SK-N-DZ (cell line): ENCODE measurements at places on chromosomes 12 and 14.

- peak; percentile 40 for DNase-seq
Observed at GRCh38 chr12:116955382-116956021, 44.8 kb downstream of the FBXW8 start.

DNA sequence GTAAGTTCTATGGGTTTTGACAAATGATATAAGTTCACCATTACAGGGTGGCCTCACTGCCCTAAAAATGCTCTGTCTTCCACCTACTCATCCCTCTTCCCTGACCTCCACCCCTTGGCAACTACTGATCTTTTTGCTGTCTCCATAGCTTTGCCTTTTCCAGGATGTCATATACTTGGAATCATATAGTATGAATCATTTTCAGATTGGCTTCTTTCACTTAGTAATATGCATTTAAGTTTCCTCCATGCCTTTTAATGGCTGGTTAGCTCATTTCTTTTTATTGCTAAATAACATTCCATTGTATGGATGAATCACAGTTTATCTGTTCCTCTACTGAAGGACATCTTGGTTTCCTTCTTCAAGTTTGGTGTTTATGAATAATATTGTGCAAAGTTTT is 14.0 kb upstream of the PEX5 start:
- DNase-seq, result no peak

DNA sequence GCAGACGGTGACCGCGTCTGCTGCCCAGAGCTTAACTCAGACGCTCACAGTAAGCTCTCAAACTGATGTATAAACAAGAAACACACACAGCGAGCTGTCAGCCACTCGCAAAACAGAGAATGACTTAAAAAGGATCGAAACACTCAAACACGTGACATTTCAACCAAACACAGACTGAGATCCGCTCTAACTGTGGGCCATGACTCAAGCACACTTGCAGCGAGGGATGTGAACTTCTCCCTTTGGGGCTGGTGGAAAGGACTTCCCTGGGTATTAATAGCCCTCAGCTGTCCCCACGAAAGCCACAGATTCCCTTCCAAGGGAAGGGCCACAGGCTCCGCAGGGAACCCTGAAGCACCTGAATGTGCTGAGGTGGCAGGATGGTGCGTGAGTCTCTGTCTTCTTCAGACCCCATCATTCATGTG is 29.1 kb downstream of the CCDC88C start:
- no peak for DNase-seq

DNA sequence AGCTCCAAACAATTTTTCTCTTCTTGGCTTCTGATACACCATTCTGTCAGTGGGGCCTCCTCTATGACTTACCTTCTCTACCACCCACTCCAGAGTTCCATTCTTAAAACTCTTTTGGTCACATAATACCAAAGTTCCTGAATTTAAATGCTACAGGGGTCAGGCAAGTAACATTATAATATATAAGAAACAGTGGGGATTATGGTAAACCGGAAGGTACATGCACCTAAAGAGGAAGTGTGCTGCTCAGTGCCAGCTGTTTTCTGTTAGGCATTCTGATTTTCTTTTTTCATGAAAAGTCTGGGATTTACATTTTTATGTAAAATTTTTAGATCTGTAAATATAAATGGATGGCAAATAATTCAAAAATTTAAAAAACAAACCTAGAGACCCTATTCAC is 39.9 kb downstream of the SOS2 start:
- no peak for DNase-seq

DNA sequence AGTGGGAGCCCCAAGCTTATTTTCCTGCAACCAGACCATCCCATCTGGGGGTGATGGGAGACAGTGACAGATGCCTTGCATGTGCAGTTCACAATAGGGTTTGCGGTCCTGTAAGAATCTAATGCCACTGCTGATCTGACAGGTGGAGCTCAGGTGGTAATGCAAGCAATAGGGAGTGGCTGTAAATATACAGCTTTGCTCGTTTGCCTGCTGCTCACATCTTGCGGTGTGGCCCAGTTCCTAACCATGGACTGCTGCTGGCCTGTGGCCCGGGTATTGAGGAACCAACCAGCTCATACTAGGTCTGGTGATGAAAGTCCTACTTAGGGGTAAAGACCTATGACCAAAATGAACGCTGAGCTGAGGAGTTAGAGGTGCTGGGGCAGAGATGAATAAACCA is 36.1 kb upstream of the CCDC88C start:
- no peak for DNase-seq

DNA sequence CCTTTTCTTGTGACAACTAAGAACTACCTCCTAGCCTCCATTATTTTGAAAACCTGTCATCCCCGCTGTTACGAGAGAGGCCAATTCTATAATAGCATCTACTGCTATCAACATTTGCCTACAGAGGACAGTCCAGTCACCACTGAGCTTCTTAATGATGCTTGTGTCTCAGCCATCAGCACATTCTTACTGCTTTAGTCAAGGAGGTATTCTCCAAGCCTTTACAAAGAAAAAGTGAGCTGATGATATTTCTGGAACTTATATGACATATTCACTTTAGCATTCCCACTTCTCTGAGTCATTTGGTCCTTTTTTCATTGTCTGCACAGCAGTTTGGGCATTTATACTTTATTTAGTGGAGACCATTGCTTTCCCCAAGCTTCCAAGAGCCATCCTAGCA is 497.7 kb upstream of the RPL10L start:
- no peak for DNase-seq

DNA sequence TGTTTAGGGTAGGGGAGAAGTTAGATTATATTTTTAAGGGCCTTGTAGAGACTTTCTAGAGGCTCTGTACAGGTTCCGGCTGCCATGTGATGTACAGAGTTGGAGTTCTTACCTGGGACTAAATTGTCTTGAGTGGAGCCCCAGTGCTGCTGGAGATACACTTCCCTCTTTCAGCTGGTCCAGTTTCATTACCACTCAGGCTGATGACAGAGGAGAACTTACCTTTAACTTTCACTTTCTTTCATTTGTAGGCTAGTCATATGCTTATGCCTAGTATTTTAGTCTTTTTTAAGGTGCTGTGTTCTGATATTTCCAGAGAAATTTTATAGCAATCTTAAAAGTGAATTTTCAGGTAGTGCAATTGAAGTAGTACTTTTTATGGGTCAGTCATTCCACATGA is 117.3 kb downstream of the ERC1 start:
- DNase-seq, result no peak

DNA sequence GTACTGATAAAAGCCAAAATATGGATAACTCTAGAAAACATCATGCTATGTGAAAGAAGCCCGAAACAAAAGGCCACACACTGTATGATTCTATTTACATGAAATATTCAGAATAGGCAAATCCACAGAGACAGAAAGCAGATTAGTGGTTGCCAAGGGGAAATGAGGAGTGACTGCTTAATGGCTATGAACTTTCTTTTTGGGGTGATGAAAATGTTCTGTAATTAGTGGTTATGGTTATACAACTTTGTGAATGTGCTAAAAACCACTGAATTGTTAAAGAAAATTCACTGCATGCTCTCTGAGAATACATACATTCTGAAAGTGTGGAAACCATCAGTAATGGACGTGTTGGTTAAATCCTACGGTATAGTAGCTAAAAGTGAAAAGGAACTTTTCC is 39.9 kb upstream of the STON2 start:
- DNase-seq, result no peak

- DNase-seq, result no peak
Observed at GRCh38 chr12:123989168-123989567, 16.2 kb downstream of the ZNF664 start.

DNA sequence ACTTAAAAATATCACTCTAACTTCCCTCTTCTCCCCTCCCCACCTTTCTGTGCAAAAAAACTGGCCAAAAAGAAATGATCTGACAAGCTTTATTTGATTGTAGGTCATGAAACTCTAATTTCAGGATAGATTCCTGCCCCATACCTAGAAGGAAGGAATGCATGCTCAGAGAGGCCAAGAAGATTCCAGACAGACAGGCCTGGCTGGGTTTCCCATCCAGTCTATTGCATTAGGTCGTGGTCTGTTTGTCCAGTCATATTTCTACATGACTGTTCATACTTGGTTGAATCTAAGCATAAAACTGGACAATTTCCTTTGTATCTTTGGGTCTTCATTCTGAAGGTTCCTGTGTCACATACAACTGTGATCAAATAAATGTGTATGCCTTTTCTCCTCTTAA is 20.0 kb upstream of the SLC15A5 start:
- no peak for DNase-seq

GRCh38 chr12:76883811-76884210 is 5.0 kb upstream of the CSRP2 start:
- DNase-seq, result no peak

DNA sequence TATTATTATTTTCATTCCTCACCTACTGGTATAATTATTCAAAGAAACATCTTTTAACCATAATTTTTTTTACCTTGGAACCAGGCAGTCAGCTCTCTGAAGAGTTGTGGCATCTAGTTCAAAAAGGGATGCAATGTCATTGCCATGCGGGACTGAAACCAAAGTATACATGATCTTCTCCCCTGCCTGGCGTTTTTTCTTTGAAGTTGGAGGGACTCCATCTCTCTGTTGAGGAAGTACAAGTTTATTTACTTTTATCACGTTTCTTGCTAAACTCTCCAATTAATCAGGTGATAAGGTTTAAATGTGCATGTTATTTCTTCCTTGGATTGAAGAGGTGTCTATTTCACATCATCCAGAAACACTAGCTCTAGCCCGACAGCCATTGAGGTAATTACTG is 146.6 kb downstream of the ITPR2 start:
- no peak for DNase-seq

GRCh38 chr14:104682107-104682593 is 7.3 kb upstream of the INF2 start:
- DNase-seq, result no peak

DNA sequence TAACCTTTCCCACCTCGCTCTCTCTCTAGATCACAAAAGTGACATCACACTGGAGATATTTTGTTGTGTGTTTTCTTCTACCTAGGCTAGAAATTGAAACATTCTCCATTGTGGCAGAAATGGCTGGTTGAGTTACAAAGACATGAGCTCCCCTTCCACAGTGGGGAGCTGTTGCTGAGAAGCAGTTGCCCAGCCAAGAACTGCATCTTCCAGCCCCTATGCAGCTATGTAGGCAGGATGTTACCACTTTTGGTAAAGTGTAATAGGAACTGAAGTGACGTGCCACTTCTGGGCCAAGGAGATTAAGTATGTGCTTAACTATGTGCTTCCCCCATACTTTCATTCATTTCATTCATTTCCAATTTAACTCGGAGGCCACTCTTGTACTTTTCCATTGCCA is 138.7 kb upstream of the E2F7 start:
- no peak for DNase-seq

DNA sequence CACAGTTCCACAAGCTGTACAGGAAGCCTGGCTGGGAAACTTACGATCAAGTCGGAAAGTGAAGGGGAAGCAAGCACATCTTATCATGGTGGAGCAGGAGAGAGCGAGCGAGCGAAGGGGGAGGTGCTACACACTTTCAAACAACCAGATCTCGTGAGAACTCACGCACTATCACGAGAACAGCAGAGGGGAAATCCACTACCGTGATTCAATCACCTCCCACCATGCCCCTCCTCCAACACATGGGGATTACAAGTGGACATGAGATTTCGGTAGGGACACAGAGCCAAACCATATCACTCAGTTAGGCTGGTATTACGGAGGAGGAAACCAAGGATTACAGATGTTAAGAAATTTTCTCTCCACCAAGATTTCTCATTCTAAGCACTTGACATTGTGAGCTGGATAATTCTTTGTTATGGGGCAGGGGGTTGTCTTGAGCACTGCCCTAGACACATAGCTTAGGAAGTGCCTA is 262.0 kb upstream of the G2E3 start:
- peak; percentile 94 for DNase-seq

DNA sequence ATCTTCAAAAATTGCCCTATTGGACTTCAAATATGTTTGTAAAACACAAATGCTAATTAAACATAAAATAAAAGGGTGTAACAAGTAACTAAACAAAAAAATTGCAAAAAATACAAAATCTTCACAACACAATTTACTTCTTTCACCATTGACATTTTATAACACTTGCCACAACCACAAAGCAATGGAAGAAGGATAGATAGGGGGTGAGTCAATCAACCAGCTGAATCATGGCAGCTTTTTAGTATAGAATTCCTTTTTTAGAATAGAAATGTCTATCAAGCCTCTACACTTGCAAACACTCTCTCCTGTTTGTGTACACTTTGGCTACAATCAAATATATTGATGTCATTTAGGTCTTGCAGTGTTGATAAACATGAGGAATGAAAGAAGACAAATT is 232.7 kb downstream of the SLC16A7 start:
- no peak for DNase-seq

DNA sequence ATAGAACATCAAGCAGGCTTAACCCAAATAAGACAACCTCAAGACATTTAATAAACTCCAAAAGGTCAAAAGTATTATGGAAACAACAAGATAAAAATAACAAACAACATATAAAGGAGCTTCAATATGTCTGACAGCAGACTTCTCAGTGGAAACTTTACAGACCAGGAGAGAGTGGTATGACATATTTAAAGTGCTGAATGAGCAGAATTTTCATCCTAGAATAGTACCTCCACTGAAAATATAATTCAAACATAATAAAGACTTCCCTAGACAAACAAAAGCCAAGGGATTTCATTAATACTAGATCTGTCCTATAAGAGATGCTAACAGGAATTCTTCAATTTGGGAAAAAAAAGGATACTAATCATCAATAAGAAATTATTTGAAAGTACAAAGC is 1005.0 kb downstream of the TMTC2 start:
- DNase-seq, result no peak
